ENCODE measurements at places on chromosomes 2 and 18.

DNA sequence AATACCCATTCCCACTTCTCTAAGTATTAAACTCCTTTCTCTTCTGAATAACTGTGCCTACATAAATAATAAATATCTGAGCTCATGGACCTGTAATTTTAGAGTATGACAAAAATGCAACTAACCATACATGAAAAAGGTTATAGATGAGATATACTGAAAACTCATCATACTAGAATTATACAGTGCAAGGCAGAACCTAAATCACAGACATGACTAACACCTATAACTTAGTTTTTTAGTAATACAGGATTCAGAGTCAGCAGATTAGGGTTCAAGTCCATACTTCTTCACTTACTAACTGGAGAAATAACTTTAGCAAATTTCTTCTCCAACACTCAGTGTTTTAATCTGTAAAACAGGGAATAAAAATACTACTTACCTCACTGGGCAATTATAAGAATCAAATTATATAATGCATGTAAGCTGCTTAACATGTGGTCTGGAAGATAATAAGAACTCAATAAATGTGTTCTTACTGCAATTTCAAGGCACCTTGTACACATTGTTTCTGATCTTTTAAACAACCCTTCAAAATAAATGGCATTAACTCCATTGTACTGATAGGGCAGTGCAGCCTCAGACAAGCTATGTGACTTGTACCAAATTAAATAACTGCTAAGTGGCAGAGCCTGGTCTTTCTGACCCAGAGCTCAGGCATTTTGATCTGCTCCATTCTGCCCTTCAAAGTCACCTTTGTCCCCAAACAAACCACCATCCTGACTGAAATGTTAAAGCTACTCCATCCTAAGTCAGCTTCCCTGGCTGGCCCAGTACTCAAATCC lies 39.6 kb upstream of the KLF7 start:
- DNase-seq, result no peak

DNA sequence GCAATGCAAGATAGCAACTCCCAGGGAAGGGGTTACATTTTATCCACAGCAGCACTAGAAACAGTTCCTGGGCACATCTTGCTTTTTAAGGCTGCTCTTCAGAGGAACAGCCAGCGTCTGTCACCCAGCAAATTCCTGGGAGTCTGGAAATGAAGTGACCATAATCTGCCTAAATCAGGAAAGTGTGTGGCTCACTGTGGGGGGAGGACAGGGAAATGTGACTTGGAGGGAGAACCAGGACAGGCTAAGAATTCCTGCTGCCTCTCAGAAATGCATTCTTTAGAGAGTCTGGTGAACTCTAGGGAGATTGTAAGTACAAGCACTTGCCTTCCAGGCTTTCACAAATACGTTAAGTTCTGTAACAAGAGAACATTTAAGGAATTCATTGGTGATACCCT lies 364.3 kb upstream of the SPHKAP start:
- DNase-seq, result no peak

DNA sequence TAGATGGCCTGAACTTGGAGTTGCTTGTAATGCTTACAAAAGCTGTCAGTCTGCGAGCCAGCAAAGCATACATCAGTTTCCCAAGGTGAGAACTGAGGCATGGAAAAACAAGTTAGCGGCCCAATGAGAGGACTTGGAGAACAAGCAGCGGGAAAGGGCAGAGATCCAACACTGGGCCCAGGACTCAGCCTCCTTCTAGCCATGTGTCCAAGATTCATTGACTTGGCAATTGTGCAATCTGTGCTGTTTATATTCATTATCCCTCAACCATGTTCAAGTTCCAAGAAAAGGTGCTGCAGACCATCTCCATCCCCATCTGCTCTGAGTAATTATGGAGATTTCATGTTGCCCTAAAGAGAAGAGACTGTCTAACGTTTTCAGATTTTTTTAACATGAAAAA lies 187.4 kb downstream of the ALK start:
- DNase-seq, result no peak

DNA sequence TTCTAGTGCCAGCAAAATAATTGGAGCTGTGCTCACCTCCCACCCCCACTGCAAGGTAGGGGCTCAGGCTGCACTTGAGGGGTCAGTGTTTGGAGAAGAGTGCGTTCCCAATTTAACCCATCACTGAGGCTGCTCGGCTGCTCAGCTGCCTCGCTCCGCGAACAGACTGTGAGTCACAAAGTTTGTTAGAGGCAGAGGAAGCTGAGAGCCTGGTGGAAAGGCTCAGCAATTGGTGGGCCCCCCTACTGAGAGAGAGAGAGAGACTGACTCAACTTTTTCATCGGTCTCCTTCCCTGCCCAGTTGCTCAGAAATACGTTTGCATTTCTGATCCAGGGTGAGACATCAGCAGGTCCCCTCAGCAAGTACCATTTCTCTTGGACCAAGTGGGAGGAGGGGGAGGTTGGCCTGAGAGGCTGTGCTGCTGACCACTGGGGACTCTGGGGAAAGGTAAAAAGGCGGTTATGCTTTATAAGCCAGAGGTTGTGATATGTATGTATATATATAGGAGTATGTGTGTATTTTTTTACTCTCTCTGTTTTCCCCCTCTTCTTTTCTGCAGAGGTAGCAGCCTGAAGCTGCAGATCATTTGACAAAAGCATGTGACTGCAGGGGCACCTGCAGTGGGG lies 1.5 kb downstream of the EFR3B start:
- no peak for DNase-seq

- no peak for DNase-seq
Measured at GRCh38 chr2:239223310-239224198, 177.3 kb downstream of the HDAC4 start.

DNA sequence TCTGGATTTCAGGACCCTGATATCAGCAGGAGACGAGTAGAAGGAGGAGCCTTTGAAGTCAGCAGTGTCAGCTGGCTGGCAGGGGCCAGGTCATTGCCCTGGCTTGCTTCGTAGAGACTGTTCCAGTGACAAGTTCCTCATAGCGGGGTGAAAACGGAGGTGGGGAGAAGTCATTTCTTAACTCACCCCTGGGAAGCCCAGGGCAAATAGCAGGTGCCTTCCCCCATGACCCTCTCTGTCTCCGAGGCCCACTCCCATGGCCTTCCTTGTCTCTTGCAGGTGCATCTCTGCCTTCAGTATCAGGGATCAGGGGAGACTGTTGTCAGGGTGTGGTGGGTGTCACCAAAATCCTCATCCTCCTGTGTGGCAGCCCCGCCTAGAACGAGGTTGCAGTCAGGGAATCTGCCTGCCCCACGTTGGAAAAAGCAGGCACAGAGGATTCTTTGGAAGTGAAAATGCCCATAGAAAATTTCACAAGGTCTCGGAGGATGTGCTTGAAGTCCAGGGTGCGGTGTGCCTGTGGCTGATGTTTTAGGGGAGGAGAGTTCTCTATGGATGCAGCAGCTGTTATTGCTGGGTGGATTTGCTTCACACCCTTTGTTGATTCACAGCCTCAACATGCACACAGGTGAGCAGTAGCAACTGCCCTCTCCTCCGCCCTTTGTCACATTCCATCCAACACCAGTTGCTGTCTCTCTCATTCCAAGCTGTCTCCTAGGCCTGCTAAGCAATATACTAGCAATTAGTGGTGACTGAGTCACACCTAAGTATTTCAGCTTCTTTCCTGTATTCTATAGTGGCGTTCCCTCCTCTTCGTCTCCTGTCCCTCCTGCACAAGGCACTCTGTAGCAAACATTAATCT lies 142.6 kb upstream of the FHL2 start:
- DNase-seq, result no peak

DNA sequence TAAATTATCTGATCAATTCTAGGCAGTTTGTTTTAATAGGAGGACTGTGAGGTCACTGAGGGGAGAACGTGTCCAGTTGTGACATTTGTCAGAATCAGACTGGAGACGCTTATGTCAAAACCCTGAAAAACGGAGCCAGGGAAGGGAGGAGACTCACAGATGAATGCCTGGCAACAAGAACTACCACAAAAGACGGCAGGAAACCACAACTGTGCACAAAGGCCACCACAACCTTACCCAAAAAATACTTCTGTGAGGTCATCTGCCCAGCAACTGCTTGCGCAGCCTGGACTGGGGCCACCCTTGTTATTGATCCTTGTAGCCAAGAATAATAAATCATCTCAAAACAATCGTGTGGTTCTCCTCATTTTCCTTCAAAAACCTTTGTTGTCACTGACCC lies 173.0 kb upstream of the ALKAL2 start:
- no peak for DNase-seq
